ENCODE measurements at places on chromosomes 6 and 20.
A peak's percentile ranks its signal among the peaks of the same experiment; 100 is the strongest.

DNA sequence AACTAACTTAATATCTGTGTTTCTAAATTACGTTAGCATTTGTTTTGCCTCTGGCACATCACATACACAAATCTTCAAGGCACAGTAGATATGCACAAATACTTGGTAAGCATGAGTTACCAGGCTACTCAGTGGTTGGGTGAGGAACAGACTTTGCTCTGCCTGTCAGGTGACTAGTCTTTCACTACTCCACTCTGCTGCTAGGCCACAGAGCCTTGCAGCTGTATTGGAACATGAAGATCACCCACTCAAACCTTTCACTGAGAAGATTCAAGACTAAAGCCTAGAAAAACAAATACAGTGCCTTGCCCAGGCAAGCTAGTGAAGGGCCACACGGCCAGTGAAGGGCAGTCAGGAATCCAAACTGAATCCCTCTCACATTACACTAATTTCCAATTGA, 47.0 kb downstream of the DTNBP1 start:
- no peak for DNase-seq

- no peak for DNase-seq
Observed at GRCh38 chr6:166996406-166996805, 2.8 kb upstream of the CEP43 start.

DNA sequence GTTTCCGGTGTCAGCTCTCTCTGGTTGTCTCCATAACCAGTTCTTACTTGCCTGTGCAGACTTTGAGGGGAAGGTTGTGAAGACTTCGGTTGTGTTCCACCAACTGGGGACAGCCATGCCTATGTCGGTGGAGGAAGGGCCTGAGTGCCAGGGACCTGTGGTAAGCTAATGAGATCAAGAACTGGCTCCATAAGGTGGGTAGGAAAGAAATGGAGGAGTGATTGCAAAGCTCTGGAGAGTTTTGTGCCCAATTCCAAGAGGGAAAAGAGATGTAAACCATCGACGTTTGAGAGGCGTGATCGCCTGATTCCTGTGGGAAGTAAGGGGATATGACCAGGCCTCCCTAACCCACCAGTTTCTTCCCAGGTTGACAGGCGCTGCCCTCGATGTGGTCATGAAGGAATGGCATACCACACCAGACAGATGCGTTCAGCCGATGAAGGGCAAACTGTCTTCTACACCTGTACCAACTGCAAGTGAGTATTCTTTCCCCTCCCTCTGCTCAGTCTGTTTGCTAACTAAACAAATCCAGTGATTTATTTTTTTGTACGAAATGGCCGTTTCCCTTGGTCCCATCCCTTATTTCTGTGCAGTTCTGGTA, 893 bp downstream of the POLR1H start:
- DNase-seq = peak; percentile 22

- DNase-seq = no peak
Observed at GRCh38 chr6:50657513-50657912, 55.8 kb upstream of the TFAP2D start.

DNA sequence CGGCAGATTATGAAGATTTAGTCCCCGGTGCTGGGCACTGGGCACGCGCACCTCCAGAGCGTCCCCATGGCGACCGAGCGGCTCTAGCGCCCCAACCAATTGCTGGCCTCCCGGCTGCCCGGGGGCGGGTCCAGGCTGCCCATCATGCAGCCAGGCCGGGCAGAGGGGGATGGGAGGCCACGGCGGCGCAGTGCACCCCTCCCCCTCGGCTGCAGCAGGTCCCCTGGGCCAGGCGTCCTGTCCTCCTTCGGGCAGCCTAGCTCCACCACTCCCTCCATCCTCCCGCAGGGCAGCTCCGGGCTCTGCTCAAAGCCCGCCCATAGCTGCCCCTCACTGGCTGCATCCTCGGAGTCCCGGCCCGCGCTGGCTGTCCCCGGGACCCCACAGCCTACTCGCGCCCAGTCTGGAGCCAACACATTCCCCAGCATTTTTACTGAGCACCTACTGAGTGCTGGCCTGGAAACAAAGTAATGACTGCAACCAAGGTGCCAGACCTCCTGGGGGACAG, 99.4 kb downstream of the ASXL1 start:
- no peak for DNase-seq

DNA sequence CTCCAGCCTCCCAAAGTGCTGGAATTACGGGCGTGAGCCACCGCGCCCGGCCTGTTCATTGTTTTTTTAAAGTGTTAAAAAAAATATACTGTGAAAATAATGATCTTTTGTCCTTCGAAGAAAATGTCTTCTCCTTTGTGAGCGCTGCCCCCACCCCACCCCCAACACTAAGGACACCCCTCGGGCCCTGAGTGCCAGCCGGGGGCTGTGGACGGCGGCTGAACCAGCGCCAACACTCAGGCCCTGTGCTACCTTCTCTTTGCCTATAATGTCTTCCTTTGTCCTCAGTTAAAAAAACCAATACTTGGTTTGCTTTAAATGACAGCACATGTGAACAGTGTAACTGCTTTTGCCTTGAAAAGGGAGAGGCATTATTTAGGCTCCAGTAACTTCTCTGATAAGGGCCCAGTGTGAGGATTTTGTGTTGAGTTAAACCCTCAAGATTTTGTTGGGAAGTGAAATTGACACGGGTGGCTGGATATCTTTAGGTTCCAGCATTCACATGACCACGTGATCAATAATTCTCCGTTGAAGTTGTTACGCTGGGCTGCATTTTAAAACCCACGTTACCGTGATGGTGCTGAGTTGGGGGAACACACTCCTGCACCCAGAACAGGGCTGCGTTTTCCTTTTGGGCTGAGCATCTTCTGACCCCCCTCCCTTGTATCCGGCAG, 9.5 kb upstream of the ADRM1 start:
- DNase-seq = no peak

GRCh38 chr6:2917801-2918445, 14.8 kb upstream of the SERPINB9 start:
- no peak for DNase-seq

DNA sequence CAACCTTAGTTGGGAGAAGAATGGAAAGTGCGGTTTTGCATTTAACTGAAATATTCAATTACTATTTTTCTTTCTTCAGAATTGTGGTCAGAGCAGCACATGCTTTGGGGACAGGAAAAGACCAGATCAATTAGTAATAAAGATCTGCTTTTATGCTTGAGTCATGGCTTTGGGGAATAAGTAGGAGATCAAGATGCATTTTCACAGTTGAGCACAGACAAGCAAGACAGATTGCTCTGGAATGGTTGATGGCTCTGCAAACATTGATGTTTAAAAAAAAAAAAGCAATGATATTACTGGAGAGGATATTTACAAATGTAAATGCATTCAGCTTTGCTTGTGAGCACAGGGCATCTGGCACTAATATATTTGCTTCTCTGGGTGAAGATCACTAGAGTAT, 224.4 kb upstream of the SASH1 start:
- DNase-seq = no peak

DNA sequence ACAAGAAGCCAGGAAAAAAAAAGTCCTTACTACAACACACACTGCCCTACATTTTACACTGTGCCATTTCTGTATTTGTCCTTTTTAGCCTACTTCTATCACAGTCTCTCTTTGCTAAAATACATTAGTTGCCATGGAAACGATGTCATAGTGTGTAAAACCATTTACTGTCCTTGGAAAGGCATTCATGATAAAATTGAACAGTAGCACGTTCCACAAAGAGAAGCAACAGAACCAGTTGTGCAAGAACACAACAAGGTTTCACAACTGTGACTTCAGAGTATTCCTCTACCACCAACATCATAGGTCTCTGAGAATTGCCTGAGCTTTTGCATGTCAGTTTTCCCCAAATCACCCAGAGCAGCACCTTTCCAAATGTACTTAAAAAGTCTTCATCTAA, 20.5 kb downstream of the FYN start:
- DNase-seq = no peak

DNA sequence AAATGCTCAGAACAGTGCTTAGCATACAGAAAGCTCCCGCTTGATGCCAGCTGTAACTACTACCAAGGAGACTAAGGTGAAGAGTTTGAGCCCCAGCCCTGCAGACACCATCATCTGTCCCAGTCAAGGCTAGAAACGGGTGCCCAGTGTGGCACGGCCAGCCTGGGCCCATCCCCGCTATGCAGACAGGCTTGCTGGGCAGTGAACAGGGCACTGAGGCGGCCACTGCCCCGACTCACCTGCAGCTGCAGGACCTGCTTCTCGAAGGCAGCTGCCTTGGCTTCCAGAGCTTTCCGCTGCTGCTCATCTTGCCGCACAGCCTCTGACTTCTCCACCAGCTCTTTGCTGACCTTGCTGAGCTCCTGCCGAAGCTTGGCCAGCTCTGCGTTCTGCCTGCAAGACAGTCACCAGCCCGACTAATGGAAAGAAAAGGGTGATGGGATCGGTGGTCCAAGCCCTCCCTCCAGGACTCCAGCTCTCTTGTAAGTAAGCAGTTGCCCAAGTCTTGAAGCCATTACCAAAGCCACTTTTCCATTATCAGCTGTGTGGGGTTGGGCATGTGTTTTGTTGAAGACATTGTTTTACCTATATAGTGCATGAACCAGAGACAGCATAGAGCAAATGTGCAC, 48.7 kb downstream of the RRBP1 start:
- no peak for DNase-seq

DNA sequence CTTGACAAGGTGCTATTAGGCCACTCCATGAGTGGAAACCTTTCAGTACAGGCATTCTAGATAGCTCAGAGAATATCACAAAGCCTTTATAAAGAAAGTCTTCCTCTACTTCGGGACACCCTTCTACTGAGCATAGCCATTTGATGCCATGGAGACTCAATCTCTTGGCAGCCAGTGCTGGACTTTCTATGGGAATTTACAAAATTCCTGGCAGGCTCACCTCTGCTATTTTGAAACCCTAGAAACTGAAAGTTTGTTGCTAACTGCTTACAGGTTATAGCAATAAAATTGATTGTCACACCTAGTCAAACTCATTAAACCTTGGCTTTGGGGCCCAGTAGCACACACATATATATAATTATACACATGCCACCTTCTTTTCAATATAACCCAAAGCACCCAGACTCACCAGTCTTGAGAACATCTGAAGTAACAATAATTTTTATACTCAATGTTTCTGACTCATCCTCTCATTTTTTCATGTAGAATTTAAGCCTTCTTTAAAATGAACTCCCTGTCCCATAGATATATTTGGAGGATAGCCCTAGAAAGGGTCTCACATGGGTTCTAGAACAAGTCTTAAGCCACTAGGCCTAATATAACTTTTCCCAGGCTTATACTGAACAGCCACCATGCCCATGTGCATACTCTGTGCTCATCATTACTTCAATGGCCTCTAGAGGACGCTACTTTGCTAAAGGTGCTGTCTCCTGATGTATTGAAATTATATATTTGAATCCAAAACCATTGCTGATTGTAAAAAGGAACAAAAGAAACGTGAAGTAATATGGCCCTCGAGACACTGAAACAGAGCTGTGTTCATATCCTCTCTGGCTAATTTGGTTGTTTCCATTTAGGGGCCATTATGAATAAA, 368.1 kb upstream of the MARCKS start:
- DNase-seq = no peak

DNA sequence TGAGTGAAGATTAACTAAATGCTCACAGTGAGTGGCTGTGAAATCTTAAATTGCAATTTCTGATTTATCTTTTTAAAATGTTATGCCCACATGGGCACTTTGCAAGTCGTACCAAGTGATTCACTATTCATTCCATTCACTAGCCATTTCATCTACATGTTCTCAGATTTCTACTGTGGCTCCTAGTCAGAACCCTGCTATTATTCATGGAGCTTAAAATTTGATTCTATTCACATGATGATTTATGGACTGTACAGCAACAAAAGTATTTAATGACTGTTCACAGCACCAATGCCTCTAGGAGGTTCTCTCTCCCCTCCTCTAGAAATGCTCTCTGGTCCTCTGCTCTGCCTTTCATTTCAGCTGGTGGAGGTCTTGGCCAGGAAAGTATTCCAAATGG, 133.5 kb upstream of the MAP3K7 start:
- DNase-seq = no peak

Data from stimulated activated CD4-positive, alpha-beta T cell treated with anti-CD3 and anti-CD28 coated beads, TNF-alpha, amount 100 ng/mL, for 24 hours (primary cell).